Hair follicle dermal papilla cell (primary cell): ENCODE measurements at places on chromosomes 7 and 10. TPM values are rescaled to one million over a fixed set of nuclear protein-coding genes. Genes with fewer than 3 reads are reported as not detected.

MSMB gene
- not detected in 2 replicates for total RNA-seq

MRPS33 gene
- total RNA-seq: 12.5 and 13.0 TPM in 2 replicates

CLRN3 gene
- total RNA-seq: not detected in 2 replicates

SNCG gene
- total RNA-seq: 1.5 and 3.2 TPM in 2 replicates

CNTNAP2 gene
- under 0.01 and 0.65 TPM in 2 replicates for total RNA-seq

TMEM229A gene
- total RNA-seq: not detected in 2 replicates

DOCK4 gene
- total RNA-seq: 55.7 and 65.7 TPM in 2 replicates
